ENCODE measurements at places on chromosomes 6 and 20. TPM values are rescaled to one million over a fixed set of nuclear protein-coding genes. Genes with fewer than 3 reads are reported as not detected.

SLPI gene
- 109 TPM for total RNA-seq

LTV1 gene
- total RNA-seq, result 17.4 TPM

DNA sequence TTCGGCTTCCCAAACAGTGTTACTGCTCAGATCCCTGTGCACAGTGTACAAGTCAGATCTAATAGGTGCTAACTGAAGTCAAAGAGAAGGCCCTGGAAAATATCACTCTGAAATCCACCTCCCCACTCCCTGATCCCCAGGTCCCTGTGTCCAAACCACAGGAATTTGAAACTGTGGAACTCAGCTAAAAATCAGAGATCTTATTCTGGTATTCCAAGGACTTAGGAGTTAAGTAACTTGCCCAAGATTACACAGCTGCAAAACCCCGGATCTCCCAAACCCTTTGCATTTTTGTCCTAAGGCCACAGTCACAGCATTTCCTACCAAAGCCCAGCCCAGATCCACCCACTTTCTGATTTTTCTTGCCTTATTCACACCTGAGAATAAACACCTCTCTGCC, 32.3 kb upstream of the SLC23A2 start:
- no peak for DNase-seq

GRCh38 chr20:16560661-16561060, 12.6 kb downstream of the KIF16B start:
- DNase-seq, result no peak

- DNase-seq, result no peak
These were observed 54.8 kb downstream of the RNF182 start for GRCh38 chr6:13979284-13980171.

GRCh38 chr6:41656002-41656691, 17.9 kb downstream of the MDFI start:
- DNase-seq, result no peak

DNA sequence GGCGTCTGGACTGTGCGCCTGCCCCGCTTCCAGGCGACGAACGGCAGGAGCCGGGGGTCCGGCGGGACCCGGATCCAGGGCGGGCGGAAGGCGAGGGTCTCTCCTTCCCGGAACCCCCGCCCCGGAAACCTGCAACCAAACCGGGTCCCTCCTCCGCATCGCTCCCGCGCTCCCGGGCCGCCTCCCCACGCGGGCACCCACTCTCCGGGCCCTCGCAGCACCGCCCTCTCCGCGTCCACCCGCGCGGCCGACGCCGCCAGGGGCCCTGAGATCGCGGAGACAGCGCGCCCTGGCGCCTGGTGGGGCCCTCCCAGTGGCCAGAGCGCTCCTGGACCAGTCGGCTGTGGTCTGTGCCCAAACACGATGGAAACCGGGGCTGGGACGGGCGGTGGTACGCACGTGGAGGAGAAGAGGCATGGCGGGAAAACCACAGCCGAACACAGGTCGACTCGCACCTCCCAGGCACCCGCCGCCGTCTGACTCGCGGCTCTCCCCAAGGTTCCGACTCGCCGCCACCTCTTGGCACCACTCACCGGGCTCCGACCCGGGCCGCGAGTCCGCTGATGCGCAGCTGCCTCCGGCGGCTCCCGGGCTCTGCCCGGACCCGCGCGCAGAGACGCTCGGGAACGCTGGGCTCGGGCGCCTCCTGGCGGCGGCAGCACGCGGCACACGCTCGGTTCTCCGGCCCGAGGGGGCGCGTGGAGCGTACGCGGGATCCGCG, 7.9 kb downstream of the NKX2-2 start:
- DNase-seq, result peak; percentile 63

UBE2C gene
- total RNA-seq, result 117 TPM

WASF1 gene
- 2.2 TPM for total RNA-seq

- DNase-seq, result no peak
These were observed 22.2 kb upstream of the TXLNB start for GRCh38 chr6:139313784-139314545.

DNA sequence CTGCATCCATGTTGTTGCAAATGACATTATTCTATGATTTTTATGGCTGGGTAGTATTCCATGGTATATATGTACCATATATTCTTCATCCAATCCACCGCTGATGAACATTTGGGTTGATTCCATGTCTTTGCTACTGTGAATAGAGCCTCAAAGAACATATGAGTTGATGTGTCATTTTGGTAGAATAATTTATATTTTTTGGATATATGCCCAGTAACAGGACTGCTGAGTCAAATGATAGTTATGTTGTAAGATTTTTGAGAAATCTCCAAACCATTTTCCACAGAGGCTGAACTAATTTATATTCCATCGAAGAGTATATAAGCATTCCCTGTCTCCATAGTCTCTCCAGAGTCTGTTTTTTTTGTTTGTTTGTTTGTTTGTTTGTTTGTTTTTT, 1373.5 kb downstream of the GRIK2 start:
- DNase-seq, result no peak

MAFB gene
- 11.2 TPM for total RNA-seq

DNA sequence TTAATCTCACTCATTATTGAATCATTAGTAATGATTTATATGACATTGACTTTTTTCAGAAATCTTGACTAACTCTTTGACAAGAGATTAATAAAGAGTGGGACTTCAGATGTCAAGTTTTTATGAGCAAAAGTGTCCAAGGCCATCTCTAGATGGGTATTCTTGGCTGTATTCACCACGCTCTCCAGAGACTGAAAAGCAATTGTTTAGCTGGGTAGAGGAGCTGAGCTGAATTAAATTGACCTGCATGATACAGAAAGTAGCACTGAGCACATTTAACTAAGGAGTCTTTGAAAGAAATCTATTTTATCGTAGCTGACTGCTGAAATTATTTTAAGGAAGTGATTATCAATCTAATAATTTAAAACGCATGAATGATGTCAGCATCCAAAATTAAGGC, 89.4 kb downstream of the LINC00237 start:
- DNase-seq, result no peak

ELOVL2 gene
- 0.11 TPM for total RNA-seq

KIAA0408 gene
- total RNA-seq, result 1.6 TPM

GPR63 gene
- 1.9 TPM for total RNA-seq

- DNase-seq, result no peak
These were observed 48.6 kb upstream of the RCAN2 start for GRCh38 chr6:46539866-46540265.

GRCh38 chr6:148345578-148345977, 2.9 kb downstream of the SASH1 start:
- no peak for DNase-seq

GRCh38 chr20:41052742-41053419, 24.3 kb downstream of the TOP1 start:
- DNase-seq, result no peak

DNA sequence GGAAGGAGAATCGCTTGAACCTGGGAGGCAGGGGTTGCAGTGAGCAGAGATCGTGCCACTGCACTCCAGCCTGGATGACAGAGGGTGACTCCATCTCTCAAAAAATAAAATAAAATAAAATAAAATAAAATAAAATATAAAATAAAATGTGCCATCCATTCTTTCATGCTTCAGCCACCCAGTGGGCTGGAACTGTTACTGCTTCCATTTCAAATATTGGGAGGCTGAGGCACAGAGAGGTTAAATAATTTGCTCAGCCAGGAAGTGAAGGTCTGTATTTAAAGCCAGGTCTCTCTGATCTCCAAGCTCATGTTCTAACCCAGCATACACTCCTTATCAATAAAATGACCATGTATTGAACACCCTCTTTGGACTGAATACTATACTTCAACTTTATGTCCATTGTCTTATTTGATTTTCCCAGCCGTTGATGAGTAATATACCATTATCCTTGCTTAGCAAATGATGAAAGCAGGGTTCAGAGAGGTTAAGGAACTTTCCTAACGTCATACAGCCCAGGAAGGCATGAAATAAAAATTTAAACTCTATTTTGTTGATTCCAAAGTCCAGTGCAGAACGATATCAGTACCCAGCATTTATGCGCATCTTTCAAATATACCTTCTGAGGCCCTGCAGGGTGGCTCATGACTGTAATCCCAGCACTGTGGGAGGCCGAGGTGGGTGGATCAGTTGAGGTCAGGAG, 25.8 kb upstream of the SLC9A8 start:
- DNase-seq, result no peak

Measured in colonic mucosa (tissue), 4 donors.